ENCODE measurements at places on chromosomes 6 and 20.

DNA sequence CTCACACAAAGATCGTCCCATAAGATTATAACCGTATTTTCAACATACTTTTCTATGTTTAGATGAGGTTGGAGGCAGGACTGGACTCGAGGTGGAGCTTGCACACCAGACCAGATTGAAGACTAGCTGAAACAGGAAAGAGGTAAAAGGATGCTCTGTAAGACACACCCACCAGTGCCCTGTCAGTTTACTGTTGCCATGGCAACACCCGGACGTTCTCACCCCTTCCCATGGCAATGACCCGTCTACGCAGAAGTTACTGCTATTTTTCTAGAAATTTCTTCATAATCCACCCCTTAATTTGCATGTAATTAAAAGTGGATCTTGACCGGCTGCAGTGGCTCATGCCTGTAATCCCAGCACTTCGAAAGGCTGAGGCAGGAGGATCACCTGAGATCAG is 13.6 kb upstream of the SRSF6 start:
- DNase-seq, result no peak

- DNase-seq, result no peak
These were observed 88.1 kb downstream of the CDH4 start for GRCh38 chr20:61340157-61340556.

GRCh38 chr6:107513214-107513613 is 23.3 kb downstream of the SOBP start:
- DNase-seq, result no peak

DNA sequence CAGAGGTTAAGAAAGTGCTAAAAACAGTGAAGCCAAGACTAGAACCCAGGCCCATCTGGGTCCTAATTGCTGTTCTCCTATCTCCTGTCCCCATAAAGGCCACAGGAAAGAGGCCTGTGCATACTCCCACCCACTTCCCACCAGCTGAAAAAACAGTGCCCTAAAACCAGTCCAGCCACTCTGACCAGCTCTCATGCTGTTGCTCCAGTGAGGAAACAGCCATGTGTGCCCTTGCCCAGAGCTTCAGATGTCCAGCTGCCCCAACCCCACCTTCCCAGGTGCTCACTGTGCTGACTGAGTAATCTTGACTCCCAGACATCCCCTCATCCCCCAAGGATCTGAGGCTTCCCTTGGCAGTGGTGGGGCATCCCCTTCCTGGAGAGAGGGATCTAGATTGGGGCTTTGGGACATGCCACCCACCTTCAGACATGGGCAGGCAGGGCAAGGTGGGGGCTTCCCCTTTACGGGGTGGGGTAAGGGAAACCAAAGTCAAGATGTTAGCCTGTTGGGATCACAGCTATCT is 28.7 kb downstream of the KCNK5 start:
- DNase-seq, result no peak
